LHCN-M2 (cell line): ENCODE measurements at places on chromosomes 1 and 21. TPM values are rescaled to one million over a fixed set of nuclear protein-coding genes. Genes with fewer than 3 reads are reported as not detected.

The AMY1A gene
- total RNA-seq: not detected in 2 replicates

The RGSL1 gene
- total RNA-seq: not detected in 2 replicates

The LCE3E gene
- not detected in 2 replicates for total RNA-seq

The FMO1 gene
- not detected in 2 replicates for total RNA-seq

The SPRR1A gene
- not detected in 2 replicates for total RNA-seq

The SMIM11 gene
- 1.2 and 3.7 TPM in 2 replicates for total RNA-seq

The FAM72B gene
- total RNA-seq: 6.3 TPM in 2 replicates

The NMNAT2 gene
- 1.3 and 2.4 TPM in 2 replicates for total RNA-seq

The ATP1A4 gene
- not detected in 2 replicates for total RNA-seq

The PMF1 gene
- total RNA-seq: 67.2 and 70.1 TPM in 2 replicates

The ICOSLG gene
- total RNA-seq: under 0.01 TPM in 1 of 2 replicates, not detected in the other

DNA sequence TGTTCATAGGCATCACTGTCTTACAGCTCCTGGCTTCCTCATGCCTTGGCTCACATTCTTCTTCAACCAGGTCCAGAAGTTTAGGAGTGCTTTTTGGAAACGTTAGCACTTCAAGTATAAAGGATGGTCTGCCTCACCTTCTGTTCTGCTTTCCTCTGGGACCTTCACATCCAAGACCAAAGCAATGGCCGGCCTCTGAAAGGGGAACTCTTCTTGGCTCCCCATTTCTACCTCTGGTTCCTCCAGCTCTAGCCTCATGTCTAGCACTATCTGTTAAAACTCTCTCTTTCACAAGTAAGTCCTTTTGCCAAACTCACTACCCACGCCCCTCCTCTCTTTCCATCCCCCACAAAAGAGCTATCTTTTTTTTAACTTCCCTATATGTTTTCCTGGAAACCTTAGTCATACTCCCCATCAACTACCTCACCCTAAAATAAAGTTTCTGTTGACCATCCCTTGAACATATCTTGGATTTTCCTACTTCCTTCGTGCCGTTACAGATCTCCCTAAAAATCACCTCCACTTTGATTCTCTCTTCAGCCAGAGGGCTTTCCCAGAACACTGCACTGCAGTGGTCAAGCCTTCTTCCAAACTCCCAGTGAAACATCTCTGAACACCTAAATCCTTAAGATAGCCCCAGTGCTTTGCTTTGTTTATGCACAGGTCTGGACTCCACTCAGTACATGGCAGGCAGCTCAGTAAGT, 7.9 kb downstream of the SORT1 start:
- no peak for DNase-seq

GRCh38 chr1:203858055-203858454, 3.3 kb upstream of the SNRPE start:
- peak; percentile 71 for DNase-seq

DNA sequence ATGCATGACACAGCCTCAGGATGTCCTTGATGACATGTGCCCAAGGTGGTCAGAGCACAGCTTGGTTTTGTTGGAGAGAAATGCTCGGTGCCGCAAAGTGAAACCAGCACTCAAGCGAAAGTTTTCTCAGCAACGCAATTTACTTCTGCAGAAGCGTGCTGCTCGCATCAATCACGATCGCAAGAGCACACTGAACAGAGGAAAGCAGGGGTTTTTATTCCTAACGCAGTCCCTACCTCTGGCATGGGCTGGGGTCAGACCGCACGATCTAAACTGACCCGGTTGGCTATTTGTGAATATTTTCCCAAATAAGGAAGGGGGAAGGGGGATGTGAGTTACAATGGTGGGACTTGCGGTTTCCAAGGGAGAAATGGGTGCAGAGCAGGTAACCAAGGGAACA, 809 bp upstream of the ZNF669 start:
- DNase-seq: no peak

DNA sequence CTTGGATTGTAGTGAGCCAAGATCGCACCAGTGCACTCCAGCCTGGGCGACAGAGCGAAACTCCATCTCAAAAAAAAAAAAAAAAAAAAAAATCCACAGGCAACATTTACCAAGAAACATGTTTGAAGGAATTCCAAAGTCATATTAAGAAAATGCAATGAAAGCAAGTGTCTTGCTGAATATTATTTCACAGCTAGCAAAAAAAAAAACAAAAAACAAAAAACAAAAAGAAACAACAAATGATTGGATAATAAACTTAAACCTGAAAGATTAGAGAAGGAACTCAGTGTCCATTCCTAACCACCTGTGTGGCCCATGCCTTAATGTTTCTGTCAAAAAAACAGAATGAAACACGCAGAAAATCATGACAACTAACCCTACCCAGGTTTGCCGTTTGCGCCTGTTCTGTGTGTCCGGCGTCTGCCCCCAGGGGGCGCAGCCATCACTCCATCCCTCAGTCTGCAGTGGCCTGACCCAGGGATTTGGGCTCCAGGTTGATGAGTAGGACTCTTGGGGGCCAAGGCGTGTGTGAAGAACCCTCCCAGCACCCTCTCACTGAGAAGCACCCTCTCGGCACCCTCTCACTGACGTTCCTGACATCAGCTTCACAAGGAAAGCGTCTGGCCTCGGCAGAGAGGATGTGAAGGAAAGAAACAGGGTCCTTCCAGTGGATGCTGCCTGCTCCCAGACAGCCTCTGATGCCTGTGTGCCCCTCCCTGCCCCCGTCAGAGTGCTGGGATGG, 19.2 kb upstream of the PTTG1IP start:
- DNase-seq: peak; percentile 31

- no peak for DNase-seq
Measured at GRCh38 chr1:225674381-225674780, 21.5 kb upstream of the ENAH start.

DNA sequence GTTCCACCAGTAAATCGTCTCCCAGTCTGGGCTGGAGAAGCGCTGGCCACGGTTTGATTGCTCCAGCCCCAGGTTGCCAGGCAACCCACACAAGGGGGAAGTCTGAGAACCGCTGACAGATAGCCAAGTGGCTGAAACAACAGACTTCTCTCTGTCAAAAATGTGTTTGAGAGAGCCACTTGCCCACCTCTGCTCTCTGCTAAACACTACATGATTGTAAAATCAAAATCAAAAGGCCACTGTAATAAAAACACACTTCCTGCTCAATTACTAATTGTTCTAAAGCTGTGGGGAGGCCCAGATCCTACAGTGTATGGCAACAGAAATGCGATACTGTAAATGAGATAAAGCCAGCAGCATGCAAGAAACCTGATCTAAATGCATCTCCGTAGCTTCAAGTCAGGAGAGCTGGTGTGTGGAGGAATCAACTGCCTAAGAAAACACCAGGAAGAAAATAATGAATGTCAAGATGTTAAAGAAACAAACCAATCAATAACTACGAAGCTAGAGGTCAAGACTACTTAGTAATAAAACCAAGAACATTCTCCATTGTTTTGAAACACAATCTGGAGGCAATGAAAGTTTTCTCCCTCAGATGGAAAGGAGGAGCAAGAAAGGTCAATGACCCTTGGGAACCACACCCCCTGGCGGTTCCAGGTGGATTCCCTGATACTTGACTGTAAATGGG, 121.2 kb downstream of the SLC45A1 start:
- DNase-seq: peak; percentile 85

DNA sequence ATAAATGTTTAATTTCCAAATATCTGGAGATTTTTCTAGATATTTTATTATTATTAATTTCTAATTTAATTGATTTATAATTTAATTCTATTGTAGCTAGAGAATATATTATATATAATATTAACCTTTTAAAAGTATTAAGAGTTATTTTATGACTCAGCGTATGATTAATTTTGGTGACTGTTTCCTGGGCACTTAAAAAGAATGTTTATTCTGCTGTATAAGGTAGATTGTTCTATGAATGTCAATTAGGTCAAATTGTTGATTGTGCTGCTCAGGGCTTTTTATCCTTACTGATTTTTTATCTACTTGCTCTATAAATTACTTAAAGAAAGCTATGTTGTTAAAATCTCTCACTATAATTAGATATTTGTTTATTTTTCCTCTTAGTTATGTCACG, 20.1 kb upstream of the GJA8 start:
- no peak for DNase-seq

- no peak for DNase-seq
Measured at GRCh38 chr1:49728377-49728776, 295.4 kb downstream of the AGBL4 start.

- DNase-seq: no peak
Measured at GRCh38 chr1:5575396-5575940, 416.8 kb downstream of the NPHP4 start.

DNA sequence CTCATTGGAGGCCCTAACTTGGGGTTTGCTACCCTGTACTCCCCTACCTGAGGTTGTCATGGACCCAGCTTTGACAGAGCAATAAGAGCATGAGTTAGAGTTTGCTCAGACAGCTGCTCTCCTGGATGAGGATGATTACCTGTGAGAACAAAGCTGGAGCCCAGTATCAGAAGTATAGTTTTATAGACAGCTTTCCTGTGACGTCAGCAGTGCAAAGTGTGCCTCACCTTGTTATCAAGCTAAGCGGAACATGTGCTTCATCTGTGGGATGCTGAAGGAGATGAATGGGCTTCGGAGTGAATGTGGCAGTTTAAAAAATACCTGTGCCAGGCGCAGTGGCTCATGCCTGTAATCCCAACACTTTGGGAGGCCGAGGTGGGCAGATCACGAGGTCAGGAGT, 5.4 kb upstream of the WDR47 start:
- no peak for DNase-seq

GRCh38 chr1:225763716-225764548, 13.7 kb upstream of the SRP9 start:
- peak; percentile 85 for DNase-seq

DNA sequence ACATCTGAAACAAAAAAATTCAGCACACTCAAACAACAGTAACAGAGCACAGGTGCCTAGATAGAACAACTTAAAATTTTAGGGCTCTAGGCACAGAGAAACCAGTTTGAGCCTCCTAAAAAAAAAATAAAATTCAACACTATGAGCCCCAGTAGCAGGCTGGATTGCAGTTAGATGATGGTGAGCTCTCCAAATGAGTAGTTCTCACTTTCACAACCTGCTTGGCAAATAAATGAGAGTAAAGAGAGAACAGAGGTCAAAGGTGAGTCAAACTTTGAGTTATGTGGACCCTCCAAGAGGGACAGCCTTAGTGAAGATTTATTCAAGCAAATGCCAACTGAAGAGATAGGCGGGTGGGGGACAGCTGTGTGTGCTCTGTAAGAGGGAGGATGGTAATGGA, 3.6 kb downstream of the BEND5 start:
- DNase-seq: no peak

GRCh38 chr1:167247754-167248153, 27.1 kb downstream of the POU2F1 start:
- no peak for DNase-seq

- peak; percentile 99 for DNase-seq
Measured at GRCh38 chr1:234631721-234632125, 21.7 kb upstream of the IRF2BP2 start.

DNA sequence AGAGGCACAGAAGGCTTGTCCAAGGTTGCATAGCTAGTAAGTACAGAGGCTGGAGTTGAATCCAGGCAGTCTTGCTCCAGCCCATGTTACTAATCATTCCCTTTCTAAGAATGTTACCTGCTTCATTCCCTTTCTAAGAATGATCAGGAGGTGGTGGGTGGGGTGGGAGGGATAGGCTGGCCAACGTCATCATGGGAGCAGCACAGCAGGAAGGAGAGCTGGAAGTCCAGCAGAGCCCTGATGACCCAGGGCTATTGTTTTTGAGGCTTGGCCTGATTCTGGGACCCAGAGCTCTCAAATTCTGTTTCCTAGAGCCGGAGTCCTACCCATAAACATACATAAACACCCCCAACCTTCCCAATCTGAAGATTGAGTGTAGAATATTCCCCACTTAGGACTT, 11.8 kb upstream of the CSF1 start:
- no peak for DNase-seq

- DNase-seq: no peak
Measured at GRCh38 chr1:225541383-225541782, 111.5 kb downstream of the ENAH start.

GRCh38 chr1:179034720-179035119, 9.0 kb downstream of the FAM20B start:
- DNase-seq: peak; percentile 25

DNA sequence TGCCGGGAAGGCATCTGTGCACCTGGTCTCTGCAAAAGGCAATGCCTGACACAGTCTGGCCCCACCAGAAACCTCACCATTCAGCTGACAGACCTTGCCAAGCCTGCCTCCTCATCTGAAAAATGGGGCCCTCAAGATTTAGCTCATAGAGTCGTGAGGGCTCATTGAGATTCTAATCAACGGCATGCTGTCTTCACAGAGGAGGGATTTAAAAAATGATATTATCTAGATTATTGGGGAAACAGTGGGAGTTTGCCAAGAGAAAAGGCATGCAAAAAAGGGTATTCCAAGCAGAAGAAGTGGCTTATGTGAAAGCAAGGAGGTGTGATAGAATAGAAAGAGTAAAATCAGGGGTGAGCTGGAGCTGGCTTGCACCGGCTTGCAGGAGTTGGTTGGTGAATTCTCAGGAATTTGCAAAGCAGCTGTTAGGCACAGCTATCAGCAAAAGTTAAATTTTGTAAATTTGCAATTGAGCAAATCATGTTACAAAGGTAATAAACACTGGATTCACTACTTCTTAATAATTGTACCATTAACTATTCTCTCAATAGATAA, 91.7 kb upstream of the WNT4 start:
- no peak for DNase-seq

- no peak for DNase-seq
Measured at GRCh38 chr21:28910280-28910887, 82.3 kb downstream of the LTN1 start.

GRCh38 chr1:186845576-186846210, 16.9 kb downstream of the PLA2G4A start:
- no peak for DNase-seq

DNA sequence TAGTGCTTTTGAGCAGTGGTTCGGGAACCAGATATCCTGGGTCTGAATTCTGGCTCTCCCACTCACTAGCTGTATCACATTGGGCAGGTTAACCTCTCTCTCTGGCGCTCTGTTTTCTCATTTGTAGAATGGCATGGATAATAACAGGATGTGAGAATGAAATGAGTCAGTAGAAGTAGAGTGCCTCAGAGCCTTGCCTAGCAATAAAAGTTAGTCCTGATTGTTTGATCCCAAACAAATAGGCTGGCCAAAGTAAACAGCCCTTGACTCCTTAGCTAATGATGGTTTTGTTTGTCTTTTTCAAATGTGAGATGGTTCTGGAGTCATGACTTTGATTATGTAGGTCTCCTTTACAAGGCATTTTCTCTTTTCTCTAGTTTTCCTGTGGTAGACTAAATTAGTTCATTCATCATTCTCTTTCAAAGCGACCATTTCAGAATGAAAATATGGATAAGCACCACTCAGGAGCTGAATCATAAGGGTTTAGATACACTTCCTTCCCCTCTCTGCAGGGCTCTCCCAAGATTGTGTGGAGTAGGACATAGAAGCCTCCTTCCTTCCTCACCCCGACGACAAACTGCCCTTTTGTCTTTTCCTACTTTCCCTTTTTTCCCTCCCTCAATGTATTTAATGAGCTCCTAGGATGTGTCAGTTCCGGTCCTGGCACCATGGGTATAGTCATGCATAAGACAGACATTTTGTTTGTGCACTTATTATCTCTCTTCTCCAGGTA, 23.1 kb downstream of the KIAA0040 start:
- DNase-seq: no peak
